Umbilical cord (tissue), 2 donors: ENCODE measurements at places on chromosomes 11 and 22.

DNA sequence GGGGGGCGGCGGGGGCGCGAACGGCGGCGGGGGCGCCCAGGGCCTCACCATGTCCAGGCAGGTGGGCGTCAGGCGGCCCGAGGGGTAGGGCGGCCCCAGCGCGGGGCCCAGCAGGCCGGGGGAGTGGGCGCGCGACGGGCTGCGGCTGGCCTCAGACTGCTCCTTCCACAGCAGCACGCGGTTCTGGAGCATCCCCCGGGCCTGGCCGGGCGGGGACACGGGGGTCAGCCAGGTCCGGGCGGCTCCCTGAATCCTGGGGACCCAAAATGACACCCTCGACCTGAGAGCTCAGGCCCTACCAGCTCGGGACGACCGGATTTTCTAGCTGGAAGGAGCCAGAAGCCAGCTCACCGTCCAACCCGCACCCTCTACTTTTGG is 5.5 kb upstream of the SLC16A8 start:
- no peak for DNase-seq

DNA sequence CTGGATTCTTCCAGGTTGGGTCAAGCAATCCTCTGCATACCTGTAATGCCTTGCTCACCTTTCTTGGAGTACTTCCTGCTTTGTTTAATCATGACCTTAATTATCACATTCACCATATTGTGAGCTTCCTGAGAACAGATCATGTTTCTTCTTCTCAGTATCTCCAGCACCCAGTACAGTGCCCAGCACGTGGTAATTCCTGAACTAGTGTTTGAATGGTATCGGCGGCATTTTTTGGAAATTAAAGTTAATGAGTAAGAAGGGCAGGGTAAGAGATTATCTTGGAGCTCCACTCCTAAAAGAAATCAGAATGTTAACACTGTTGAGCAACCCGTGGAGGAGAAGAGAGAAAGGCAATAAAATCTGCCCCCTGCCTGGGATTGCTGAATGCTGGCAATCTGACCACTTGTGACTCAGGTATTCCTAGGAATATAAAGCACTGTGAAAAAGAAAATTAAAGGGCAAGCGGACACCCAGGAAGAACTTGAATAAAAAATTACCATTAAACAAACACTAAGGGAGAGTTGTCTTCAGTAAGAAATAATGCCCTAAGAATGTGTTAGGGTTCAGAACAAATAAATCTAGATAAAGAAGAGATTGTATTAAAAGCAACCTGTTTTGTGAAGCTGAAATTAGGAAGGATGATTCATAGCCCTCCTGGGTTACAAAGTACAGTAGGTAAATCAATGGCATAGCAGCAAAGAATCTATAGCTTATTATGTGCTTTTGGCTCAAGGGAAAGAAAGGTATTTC is 92.9 kb downstream of the PDHX start:
- no peak for DNase-seq

DNA sequence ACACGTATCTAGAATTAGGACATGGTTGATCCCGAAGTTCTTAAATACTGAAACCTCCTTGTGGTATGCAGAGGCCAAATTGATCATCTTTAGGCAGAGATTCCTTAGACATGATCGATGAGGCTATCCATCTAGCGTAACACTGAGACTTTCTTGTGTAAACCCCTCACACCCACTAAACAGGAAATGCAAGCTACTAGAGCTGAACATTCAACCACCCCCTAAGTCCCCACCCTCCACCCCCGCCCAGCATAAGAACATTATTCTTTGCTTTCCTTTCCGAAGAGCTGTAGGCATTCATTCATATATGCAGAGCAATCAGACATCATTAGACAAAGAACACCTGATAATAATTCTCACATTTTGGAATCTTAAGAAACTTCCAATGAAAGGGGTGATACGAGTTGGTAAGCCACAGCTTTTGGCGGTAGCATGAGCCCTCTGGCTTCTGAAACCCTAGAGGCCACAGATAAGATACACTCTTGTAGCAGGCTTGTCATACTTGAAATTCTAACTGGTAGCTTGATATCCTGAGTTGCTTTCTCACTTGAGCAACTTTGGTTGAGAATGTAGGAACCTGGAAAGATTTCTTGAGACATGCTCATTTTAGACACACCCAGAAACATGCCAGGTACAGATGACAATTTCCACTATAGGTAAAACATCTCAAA is 42.2 kb downstream of the FLI1 start:
- no peak for DNase-seq

GRCh38 chr11:62030071-62030684 is 62.7 kb upstream of the FTH1 start:
- no peak for DNase-seq

GRCh38 chr22:34763496-34763895 is 302.5 kb upstream of the ISX start:
- no peak for DNase-seq

DNA sequence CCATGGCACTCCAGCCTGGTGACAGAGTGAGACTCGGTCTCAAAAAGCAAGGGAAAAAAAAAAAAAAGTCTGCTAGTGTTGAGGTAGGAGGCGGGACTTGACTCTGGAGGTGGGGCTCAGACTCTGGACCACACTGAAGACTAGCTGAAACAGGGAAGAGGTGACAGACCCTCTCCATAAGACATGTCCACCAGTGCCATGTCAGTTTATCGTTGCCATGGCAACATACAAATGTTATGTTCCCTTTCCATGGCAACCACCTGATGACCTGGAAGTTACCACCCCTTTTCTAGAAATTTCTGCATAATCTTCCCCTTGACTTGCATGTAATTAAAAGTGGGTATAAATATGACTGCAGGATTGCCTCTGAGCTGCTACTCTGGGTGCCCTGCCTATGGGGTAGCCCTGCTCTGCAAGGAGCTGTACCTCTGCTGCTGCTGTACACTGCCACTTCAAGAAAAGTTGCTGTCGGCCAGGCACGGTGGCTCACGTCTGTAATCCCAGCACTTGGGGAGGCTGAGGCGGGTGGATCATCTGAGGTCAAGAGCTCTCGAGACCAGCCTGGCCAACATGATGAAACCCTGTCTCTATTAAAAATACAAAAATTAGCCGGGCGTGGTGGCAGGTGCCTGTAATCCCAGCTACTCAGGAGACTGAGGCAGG is 55.1 kb downstream of the KIAA1671 start:
- no peak for DNase-seq

- no peak for DNase-seq
Observed at GRCh38 chr22:44330744-44331660, 18.3 kb upstream of the SHISAL1 start.

GRCh38 chr11:75239531-75240290 is 863 bp upstream of the TPBGL start:
- DNase-seq = no peak

GRCh38 chr11:1348146-1348795 is 38.8 kb upstream of the TOLLIP start:
- DNase-seq = no peak

GRCh38 chr11:44870181-44870580 is 80.5 kb downstream of the TP53I11 start:
- DNase-seq = peak; percentile 81

- no peak for DNase-seq
Observed at GRCh38 chr11:131441051-131441810, 70.8 kb downstream of the NTM start.

DNA sequence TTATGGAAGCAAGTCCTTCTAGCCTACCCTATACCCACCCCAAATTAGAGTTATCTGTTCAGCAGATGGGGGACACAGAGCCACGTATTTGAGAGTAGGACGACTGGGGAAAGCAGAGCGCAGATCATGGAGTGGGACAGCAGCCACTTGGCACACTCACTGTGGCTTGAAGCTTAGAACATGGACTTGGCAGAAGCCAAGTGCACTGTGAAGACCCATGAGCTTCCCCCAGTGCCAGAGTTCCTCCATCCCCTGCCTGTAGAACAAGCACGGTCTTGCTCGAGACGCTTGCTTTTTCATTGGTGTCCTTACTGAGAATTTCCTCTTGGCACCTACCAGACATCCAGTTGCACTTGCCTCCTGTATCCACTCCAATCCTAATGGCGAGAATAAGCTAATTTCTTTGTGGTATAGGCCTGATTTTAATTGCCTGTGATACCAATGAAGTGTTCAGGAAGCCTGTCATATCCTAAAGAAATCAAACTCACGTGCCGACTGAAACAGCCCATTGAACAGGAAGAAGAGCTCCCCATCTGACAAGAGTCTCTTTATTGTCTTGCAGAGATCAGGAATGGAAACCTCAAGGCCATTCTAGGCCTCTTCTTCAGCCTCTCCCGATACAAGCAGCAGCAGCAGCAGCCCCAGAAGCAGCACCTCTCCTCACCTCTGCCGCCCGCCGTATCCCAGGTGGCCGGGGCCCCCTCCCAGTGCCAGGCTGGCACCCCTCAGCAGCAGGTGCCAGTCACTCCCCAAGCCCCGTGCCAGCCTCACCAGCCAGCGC is 166.9 kb downstream of the NAV2 start:
- DNase-seq = no peak

DNA sequence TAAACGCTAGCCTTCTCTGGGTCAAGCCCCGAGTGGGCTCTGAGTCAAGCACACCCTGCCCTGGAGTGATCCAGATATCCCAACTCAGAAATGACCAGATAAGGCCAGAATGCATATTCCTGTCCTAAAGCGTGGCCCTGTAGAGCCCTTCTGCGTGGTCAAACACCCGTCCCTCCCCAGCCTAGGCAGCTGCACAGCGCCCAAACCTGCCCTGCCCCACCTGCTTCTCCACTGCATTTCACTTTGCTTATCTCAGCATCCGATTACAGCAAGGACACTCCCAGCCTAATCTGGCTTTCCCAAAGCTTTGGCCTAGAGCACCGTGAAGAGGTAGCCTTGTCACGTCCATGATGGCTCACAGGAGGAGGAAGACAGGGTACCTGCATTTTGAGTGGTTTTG is 11.9 kb upstream of the TMPRSS4 start:
- DNase-seq = no peak

DNA sequence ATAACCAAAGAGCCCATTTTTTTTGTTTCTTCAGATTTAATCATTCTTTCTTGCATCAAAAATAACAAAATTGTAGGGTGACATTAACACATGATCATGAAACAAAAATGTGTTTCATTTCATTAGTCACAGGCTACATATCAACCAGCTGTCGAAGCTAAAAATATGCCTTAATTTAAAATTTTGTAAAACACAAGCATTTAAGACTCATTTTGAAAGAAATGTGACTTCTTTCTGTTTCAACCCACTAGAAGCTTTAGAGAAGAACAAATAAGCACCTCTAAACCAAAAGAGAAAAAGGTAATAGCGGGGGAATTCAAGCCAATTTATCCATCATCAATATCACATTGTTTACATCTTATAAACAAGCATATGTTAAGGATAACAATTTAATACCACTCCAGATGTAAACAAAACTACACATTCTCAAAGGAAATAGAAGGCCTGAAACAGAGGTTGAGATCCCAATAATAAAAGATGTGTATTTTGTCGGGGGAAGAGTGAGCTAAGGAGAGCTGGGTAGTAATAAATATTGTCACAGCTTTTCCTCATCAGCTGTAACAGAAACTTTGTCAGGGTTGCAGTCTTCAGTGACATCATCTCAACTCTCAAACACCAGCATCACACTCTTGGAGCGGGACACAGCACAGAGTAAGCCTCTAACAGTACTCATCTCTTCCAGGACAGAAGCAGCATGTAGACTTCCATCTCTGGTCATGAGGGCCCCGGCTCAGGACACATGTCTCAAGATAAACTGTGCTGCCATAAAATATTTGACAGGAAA is 42.0 kb downstream of the ALG9 start:
- DNase-seq = no peak

DNA sequence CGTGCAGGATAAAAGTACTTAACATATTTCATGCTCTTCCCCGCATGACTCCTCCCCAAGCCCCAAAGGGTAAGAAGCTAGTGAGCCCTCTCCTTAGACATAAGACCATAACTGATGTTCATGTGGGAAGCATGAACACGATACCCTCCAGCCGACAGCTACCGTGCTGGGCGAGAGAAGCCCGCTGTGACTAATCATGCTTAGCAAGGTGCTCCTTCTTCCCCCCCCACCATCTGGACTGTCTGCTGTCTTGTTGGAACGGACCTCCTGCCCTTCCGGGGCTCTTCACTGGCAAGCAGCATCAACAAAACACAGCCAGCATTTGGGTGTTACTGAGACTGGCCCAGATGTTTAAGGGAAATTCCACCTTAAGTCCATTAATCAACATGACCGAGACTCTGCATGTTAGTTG is 200.6 kb downstream of the DBX1 start:
- DNase-seq = no peak

- peak; percentile 63 for DNase-seq
Observed at GRCh38 chr22:26066534-26066933, 102.7 kb upstream of the SEZ6L start.

- DNase-seq = no peak
Observed at GRCh38 chr11:93073026-93073425, 103.6 kb downstream of the MTNR1B start.

- DNase-seq = peak; percentile 35
Observed at GRCh38 chr11:65424205-65425104, 1.9 kb downstream of the NEAT1 start.

- DNase-seq = no peak
Observed at GRCh38 chr11:130122141-130122575, 37.4 kb upstream of the ST14 start.

- no peak for DNase-seq
Observed at GRCh38 chr22:42500836-42501179, 18.8 kb downstream of the RRP7A start.

GRCh38 chr11:110728883-110729282 is 16.6 kb upstream of the ARHGAP20 start:
- DNase-seq = no peak

GRCh38 chr11:60810569-60810968 is 25.4 kb downstream of the MS4A10 start:
- no peak for DNase-seq

GRCh38 chr11:114056409-114056808 is 3.1 kb upstream of the ZBTB16 start:
- DNase-seq = no peak

- DNase-seq = no peak
Observed at GRCh38 chr11:59767225-59767611, 12.0 kb downstream of the STX3 start.

DNA sequence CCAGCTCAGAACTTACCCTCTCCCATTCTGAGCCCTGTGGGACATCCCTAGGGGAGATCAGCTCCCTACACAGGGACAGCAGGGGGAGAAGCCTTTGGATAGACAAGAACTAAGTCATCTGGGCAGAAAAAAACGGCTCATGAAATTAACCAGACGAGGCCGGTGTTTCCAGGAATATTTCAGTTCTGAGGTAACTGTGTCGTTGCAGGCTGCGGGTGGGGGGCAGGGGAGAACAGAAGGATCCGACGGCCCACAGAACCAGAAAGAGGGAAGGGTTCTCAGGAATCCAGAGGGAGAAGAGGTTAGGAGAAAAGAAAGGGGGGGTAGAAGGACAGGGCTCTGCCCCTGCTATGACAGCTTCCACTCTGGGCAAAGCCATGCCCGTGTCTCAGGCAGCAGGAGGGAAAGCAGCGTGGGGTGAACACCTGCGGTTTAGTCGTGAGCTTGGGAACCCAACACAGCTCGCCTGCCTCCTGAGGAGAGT is 3.6 kb downstream of the CLCF1 start:
- DNase-seq = peak; percentile 89

GRCh38 chr11:76236092-76236999 is 30.0 kb upstream of the WNT11 start:
- DNase-seq = peak; percentile 76

- DNase-seq = no peak
Observed at GRCh38 chr11:19502691-19503253, 209.9 kb upstream of the NAV2 start.

GRCh38 chr11:107860688-107861087 is 2.1 kb upstream of the SLC35F2 start:
- DNase-seq = no peak
